Neural crest cell (in vitro differentiated cells): ENCODE measurements at places on chromosomes 13 and 19. TPM values are rescaled to one million over a fixed set of nuclear protein-coding genes. Genes with fewer than 3 reads are reported as not detected.

- no peak for DNase-seq
Observed at GRCh38 chr19:55667958-55668357, 7.1 kb upstream of the EPN1 start.

GRCh38 chr13:46561691-46562090 lies 8.7 kb downstream of the LRCH1 start:
- no peak for DNase-seq

- DNase-seq = no peak
Observed at GRCh38 chr13:75468098-75468497, 13.9 kb downstream of the TBC1D4 start.

The UGGT2 gene
- 31.5 and 32.9 TPM in 2 replicates for total RNA-seq

DNA sequence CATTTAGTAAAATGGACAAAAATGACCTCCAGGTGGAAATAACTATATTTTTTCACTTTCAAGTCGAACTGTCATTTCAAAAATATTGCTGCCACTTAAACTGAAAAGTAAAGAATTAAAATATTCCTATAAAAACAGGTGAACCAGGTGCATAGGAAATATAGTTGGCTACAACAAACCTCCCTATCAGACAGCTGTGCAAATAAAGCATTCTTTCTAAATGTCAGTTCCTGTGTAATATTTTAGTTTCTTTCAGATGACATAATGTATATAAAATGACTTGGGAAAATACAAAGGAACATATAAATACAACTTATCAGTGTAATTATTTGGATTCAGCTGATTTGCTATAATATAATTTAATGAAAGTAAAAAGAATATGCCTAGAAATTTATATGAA lies 403.5 kb upstream of the GPC6 start:
- DNase-seq = no peak

DNA sequence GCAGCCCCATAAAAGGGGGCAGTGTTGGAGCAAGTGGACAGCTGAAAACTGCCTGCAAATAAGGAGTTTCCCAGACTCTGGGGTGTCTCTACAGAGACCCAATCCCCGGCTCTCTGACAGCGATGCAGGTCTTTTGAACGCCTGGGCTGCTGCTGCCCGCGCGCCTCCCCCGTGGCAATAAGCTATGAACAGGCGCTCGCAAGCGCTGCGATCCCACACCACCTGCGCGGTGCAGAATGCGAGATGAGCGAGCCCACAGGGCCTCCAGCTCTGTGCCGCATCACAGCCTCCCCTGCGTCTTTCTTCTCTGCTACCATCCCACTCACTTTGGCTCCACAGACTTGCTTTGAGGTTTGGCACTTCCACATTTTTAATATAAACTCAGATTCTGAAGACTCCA lies 62.3 kb downstream of the KCTD15 start:
- DNase-seq = no peak

DNA sequence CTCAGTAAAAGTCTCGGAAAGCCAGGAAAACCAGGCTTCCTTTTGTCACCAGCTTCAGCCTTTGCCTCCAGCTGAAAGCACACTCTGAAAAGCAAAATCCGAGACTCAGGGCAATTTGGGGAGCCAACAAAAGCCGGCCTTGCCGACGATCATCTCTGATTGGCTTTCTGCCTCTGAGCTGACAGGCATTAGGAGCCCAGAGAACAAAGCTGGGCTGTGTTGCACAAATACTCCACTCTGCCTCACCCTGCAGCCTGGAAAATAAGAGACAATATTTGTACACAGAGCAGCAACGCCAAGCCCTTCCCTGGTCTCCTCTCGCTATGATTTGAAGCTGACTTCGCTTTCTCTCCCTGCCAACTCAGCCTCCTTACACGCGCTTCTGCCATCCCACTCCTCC lies 46.9 kb downstream of the CACNA1A start:
- peak; percentile 21 for DNase-seq

The CRX gene
- not detected in 2 replicates for total RNA-seq

The OR1M1 gene
- not detected in 2 replicates for total RNA-seq

- DNase-seq = no peak
Observed at GRCh38 chr13:113402471-113403254, 38.7 kb upstream of the GRTP1 start.

DNA sequence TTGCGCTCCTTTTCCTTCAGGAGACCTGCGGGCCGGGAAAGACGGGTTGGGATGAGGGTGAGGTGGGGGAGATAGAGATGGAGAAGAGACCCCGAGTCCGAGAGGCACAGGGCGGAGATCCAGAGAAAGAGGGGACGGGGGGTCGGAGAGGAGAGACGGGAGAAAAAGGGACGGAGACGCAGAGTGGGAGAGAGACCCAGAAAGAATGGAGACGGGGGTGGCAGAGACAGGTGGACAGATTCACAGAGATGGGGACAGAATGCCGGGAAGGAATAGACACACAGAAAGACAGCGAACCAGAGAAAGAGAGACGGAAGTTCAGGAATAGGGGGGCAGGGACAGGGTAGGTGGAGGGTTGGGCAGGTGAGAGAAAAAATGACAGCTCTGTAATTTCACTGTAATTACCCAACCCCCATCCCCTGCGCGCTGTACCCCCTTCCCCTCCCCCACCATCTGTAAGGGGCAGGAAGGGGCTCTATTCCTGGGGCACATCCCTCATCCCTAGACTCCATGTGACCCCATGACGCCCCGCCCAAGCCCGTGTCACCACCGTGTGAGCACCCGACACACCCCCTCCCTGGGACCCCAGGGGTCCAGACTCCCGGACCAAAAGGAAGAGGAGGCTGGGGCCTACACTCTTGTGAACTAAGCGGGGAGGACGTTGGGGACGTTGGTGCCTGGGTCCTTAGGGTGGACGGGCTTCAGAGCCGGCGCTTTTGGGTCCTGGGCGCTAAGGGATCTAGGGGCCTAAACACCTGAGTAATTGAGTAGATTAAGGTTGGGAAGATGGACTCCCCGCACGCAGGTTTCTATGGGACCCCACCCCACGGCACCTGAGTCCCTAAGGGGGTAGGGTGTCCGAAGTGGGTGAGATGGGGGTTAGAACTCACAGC lies 967 bp downstream of the DBP start:
- DNase-seq = no peak

The LILRA1 gene
- not detected in 2 replicates for total RNA-seq

GRCh38 chr13:28705461-28706083 lies 13.2 kb downstream of the SLC46A3 start:
- no peak for DNase-seq

GRCh38 chr13:28805193-28805819 lies 14.8 kb upstream of the MTUS2 start:
- peak; percentile 53 for DNase-seq

GRCh38 chr13:37914781-37915391 lies 45.3 kb upstream of the TRPC4 start:
- no peak for DNase-seq

DNA sequence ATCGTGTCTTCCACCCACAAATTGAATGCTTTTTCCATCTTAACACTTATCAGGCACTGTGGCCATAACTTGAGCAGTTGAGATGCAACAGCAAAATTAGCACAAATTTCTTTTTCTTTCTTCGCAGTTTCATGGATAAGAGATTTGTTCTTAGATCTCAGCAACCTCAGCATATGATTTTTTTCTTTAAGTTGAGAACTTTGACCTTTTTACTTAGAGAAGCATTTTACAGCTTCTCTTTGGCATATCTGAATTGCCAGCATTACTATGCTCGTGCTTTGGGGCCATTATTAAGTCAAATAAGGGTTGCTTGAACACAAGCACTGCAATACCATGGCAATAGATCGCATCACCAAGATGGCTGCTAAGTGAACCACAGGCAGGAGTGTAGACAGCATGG lies 16.1 kb downstream of the USPL1 start:
- no peak for DNase-seq

The ZNF709 gene
- 8.8 and 8.9 TPM in 2 replicates for total RNA-seq

The CEACAM1 gene
- not detected in 2 replicates for total RNA-seq

GRCh38 chr19:9296336-9296735 lies 13.3 kb downstream of the ZNF699 start:
- DNase-seq = no peak

GRCh38 chr13:49995625-49996101 lies 1.2 kb upstream of the TRIM13 start:
- no peak for DNase-seq

- no peak for DNase-seq
Observed at GRCh38 chr19:2038284-2039088, 12.6 kb downstream of the MKNK2 start.

- DNase-seq = no peak
Observed at GRCh38 chr19:45847663-45848062, 15.3 kb downstream of the SYMPK start.

- no peak for DNase-seq
Observed at GRCh38 chr13:83216479-83217245, 665.6 kb downstream of the SLITRK1 start.

DNA sequence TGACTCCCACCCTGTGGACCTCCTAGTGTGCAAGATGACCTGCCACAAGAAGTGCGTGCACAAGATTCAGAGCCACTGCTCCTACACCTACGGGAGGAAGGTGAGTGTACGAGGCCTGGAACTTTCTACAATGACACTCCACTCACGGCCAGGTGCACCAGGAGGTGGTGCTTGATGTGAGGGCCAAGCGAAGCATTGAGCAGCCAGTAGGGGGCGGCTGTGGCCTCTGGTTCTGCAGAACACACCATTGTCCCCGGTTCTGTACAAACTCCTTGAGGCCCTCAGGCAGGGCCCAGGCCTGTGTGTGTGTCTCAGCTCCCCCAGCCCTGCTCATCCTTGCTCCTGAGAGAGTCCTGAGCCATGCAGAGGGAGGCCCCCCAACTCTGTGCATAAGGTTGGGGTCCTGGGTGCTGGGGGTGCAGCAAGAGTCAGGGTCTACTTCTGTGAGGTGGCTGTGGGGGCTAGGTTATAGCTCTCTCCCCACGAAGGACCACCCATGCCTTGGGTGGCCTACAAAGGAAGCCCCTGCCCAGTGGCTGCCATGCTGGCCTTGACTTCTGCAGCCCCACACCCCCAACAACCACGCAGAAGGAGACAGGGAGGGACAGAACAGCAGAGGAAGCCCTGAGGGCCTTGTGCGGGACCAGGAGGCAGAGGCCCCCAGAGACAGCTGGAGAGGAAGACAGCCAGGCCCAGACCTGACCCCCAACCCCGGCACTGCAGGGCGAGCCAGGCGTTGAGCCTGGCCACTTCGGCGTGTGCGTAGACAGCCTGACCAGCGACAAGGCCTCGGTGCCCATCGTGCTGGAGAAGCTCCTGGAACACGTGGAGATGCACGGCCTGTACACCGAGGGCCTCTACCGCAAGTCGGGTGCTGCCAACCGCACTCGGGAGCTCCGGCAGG lies 9.7 kb upstream of the USE1 start:
- peak; percentile 34 for DNase-seq

DNA sequence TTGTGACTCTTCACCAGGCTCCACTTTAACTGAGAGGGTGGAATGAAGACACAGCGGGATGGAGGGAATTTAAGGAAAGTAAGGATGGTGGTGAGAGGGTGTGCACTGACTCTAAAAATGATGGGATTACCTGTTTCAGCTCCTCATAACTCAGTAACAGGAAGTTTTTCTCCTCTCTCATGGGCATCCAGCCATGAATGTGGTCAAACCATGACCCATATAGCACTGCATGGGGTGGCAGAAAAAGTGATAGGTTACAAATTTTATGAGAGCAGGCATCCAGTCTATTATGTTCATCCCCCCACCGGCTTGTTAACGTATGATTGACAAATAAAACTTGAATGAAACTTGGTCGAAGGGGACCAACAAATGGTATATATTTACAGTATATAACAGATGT lies 7.2 kb downstream of the SULT2A1 start:
- DNase-seq = no peak

- no peak for DNase-seq
Observed at GRCh38 chr13:69970520-69970919, 137.1 kb upstream of the ATXN8OS start.

The COLGALT1 gene
- total RNA-seq = 78.4 and 81.7 TPM in 2 replicates

The STAP2 gene
- 4.1 and 5.0 TPM in 2 replicates for total RNA-seq

DNA sequence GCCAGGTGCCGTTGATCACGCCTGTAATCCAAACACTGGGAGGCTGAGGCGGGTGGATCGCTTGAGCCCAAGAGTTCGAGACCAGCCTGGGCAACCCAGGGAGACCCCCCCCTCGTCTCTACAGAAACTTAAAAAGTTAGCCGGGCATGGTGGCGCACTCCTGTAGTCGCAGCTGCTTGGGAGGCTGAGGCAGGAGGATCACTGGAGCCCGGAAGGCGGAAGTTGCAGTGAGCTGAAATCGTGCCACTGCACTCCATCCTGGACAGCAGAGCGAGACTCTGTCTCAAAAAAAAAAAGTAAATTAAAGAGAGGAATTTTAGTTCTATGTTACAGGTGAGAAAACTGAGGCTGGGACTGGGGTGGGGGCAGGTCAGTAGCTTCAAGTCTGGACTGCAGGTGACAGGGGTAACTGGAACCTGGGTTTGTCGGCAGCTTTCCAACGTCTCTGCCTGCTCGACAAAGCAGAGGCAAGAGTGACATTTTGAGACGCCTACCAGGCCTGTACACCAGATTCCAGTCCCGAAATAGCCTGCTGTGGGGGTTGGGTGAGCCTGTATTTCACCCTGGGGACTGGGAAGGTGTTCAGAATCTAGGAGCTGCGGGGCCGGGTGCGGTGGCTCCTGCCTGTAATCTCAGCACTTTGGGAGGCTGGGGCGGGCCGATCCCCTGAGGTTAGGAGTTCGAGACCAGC lies 1.2 kb downstream of the SELENOW start:
- no peak for DNase-seq

GRCh38 chr19:34972163-34972705 lies 8.2 kb upstream of the ZNF792 start:
- no peak for DNase-seq

The METTL21C gene
- not detected in 2 replicates for total RNA-seq

DNA sequence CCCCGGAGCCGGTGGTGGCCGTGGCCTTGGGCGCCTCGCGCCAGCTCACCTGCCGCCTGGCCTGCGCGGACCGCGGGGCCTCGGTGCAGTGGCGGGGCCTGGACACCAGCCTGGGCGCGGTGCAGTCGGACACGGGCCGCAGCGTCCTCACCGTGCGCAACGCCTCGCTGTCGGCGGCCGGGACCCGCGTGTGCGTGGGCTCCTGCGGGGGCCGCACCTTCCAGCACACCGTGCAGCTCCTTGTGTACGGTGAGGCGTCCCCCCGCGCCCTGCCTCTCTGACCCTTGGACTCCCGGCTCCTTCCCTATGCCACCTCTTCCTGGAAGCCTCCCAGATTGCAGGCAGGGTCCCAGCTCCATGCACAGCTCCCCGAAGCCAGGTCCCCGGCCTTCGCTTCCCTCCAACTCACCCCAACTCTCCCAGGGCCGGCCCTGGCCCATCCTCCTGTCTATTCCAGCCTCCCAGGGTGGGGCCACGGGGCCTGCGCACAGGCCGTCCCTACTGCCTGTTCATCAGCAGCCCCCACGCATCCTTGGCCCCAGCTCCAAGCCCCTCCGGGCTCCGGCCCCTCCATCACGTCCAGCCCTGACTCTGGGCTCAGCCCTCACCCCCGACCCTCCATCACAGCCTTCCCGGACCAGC lies 1.7 kb downstream of the MADCAM1 start:
- DNase-seq = no peak

The YJEFN3 gene
- 15.0 and 18.1 TPM in 2 replicates for total RNA-seq
